ENCODE measurements at places on chromosomes 2 and 18. TPM values are rescaled to one million over a fixed set of nuclear protein-coding genes. Genes with fewer than 3 reads are reported as not detected.

TYW5 gene
- 9.9 TPM for total RNA-seq

KLHL14 gene
- not detected for total RNA-seq

TCF7L1 gene
- total RNA-seq: 2.3 TPM

UGT1A5 gene
- total RNA-seq: not detected

TNFAIP6 gene
- 67.4 TPM for total RNA-seq

RNU2-63P gene
- not detected for total RNA-seq

FAM124B gene
- total RNA-seq: 0.22 TPM

EFR3B gene
- total RNA-seq: 0.87 TPM

VIL1 gene
- total RNA-seq: 0.12 TPM

TMEM37 gene
- total RNA-seq: not detected

SP5 gene
- total RNA-seq: not detected

TRIM43 gene
- total RNA-seq: not detected

RGPD4 gene
- total RNA-seq: not detected

CFAP210 gene
- total RNA-seq: not detected

SIX3 gene
- under 0.01 TPM for total RNA-seq

SLC1A4 gene
- 21.9 TPM for total RNA-seq

CNTNAP5 gene
- not detected for total RNA-seq

HRH4 gene
- 0.12 TPM for total RNA-seq

MPPE1 gene
- 27.1 TPM for total RNA-seq

DCDC2C gene
- total RNA-seq: not detected

PARD3B gene
- total RNA-seq: 13.7 TPM

SOS1 gene
- total RNA-seq: 13.6 TPM

GALR1 gene
- under 0.01 TPM for total RNA-seq

REG3A gene
- not detected for total RNA-seq

ADAM17 gene
- total RNA-seq: 43.8 TPM

KCNJ13 gene
- total RNA-seq: not detected

CNDP1 gene
- total RNA-seq: not detected

KCNS3 gene
- total RNA-seq: 9.6 TPM

ESPNL gene
- 9.2 TPM for total RNA-seq

MCEE gene
- total RNA-seq: 15.2 TPM

ACTG2 gene
- 2.9 TPM for total RNA-seq

NOP58 gene
- 87.9 TPM for total RNA-seq

ASTL gene
- total RNA-seq: not detected

HOXD11 gene
- total RNA-seq: 3.0 TPM

THSD7B gene
- under 0.01 TPM for total RNA-seq

PTPN18 gene
- total RNA-seq: 16.0 TPM

CYP27C1 gene
- total RNA-seq: not detected

FN1 gene
- total RNA-seq: 2,380 TPM

ALK gene
- under 0.01 TPM for total RNA-seq

LIMS4 gene
- total RNA-seq: 10.0 TPM

VWC2L gene
- total RNA-seq: under 0.01 TPM

SKOR2 gene
- not detected for total RNA-seq

ANKRD30BL gene
- not detected for total RNA-seq

C2orf92 gene
- total RNA-seq: 2.5 TPM

IFIH1 gene
- total RNA-seq: 5.7 TPM

ASB18 gene
- total RNA-seq: not detected

EPC2 gene
- 23.5 TPM for total RNA-seq

PTPRM gene
- total RNA-seq: 25.6 TPM

All from uterine smooth muscle cell (primary cell).